ENCODE measurements at places on chromosomes 12 and 14. TPM values are rescaled to one million over a fixed set of nuclear protein-coding genes. Genes with fewer than 3 reads are reported as not detected.

Gene A2M
- 274 TPM for total RNA-seq

Gene AQP2
- total RNA-seq = not detected

DNA sequence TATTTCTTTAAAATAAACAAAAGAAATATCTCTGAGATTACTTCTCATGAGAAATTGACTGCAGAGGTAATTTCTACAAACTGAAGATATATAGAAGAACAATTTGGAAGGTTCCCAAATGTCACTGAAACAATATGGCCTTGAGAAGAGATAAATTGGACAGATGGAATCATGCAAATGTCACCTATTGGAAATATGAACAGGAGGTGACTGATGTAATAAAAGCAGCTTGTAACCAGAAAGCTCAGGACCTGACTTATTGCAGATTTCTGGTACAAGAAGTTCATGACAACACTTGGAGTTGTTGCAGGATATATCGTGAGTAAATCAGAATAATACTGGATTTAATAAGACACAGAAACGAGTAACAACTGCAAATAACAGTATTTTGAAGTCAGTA, 93.3 kb upstream of the TRHDE start:
- H3K36me3 ChIP-seq = no peaks in the 10 kb centered on the region
- H3K4me3 ChIP-seq = no peak overlapping the region
- no peaks in the 10 kb centered on the region for H3K27me3 ChIP-seq

GRCh38 chr14:84797326-84797725, 732.6 kb upstream of the FLRT2 start:
- H3K4me3 ChIP-seq = no peak overlapping the region
- no peaks in the 10 kb centered on the region for H3K27me3 ChIP-seq
- H3K4me1 ChIP-seq = no peaks in the 10 kb centered on the region
- no peak overlapping the region for H3K27ac ChIP-seq
- H3K36me3 ChIP-seq = no peaks in the 10 kb centered on the region

GRCh38 chr14:100994082-100994481, 90.6 kb upstream of the RTL1 start:
- no peak overlapping the region for H3K4me3 ChIP-seq
- H3K36me3 ChIP-seq = no peaks in the 10 kb centered on the region
- no peak for DNase-seq

Measured in vagina (tissue), 2 donors.